MM.1S (cell line): ENCODE measurements at places on chromosomes 5 and 9.

- no peak for DNase-seq
These were observed 333.3 kb upstream of the GRIA1 start for GRCh38 chr5:153157156-153157555.

DNA sequence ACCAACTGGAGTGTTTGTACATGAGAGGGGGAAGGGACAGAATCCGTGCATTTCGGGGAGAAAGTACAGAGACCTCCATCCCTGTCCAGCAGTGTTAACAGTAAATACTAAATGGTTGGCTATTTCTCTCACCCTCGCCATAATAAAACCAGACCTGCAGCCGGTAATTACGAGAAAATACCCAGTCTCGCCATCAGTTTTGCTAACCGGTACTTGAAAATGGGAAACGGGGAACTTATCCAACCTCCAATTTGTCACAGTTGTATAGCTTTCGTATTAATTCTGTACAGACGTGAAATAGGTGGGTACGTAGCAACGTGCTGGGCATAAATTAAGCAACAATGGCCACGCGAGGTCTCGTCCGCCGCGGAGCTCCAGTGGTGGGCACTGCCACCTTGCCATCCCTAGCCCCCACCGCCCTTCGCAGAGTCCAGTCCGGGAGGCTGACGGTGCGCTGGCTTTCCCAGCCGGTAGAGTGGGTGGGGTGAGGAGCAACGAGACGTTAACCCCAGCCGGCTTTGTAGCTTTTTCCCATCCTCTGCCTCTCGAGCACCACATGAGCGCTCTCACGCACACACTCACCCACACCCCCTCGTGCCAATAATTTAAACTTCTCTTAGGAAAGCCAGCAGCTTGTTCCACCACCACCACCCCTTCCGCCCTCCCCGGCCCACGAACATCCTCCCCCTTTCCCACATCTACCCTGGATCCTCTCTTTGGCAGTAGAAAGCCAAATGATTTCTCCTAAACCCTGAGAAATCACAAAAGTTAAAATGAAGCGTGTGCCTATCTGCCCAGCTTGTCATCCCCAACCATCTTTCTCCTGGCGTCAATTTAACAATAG is 1.8 kb downstream of the ELAVL2 start:
- no peak for DNase-seq

GRCh38 chr9:36716496-36716895 is 143.8 kb downstream of the MELK start:
- DNase-seq, result no peak

DNA sequence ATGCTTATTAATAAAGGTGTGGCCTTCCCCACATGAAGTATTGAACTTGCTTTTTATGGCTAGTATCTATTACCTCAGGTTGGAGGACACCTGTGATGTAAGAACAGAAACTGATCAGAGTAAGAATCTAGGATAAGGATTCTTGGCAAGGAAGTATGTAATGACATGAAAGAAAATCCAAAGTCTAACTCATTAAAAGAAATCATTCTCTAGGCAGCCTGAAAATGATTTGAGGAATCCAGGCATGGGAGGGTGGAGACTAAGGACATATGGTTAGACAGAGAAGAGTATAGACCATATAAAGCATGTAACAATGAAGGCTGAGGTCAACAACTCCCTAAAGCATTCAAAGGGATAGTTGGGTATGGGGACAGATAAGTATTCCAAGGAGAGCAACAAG is 32.9 kb downstream of the PFDN1 start:
- no peak for DNase-seq

DNA sequence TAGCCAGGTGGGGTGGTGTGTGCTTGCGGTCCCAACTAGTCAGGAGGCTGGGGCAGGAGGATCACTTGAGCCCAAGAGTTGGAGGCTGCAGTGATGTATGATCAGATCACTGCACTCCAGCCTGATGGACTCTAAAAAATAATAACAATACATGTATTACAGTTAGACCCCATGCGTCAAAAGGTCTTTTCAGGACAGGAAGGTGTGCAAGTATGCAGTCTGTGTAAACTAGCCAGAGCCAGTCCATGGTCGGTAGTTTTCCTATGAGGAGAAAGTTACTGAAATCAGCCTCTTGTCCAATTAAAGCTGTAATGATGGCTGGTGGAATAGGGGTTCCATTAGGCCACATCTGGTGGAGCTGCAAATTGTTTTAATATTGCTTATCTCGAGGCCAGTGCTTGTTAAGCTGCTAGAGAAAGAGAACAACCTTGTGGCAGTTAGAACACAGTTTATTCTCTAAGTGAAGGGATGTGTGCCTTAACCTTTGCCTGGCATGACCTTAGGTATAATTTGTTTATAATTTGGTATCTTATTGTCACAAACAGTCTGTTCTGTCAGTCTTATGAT is 1.5 kb upstream of the STOM start:
- DNase-seq, result no peak

DNA sequence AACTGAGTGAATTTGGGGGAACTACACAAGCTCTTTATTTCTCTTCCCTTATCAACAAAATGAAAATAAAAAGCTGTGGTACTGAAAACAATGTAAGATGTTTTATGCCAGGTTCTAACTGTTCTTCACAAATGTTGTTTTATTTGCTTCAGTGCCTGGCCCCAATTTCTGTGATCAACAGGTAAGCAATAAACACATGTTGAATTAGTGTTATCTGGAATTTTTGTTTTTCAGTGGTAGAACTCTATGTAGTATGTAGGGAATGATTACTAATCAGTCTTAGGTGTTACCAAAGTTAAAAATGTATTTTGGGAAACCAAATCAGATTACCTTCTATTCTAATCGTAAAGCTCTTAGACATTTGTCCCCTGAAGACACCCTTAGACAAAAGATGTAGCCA is 7.5 kb upstream of the DPYSL3 start:
- DNase-seq, result no peak

DNA sequence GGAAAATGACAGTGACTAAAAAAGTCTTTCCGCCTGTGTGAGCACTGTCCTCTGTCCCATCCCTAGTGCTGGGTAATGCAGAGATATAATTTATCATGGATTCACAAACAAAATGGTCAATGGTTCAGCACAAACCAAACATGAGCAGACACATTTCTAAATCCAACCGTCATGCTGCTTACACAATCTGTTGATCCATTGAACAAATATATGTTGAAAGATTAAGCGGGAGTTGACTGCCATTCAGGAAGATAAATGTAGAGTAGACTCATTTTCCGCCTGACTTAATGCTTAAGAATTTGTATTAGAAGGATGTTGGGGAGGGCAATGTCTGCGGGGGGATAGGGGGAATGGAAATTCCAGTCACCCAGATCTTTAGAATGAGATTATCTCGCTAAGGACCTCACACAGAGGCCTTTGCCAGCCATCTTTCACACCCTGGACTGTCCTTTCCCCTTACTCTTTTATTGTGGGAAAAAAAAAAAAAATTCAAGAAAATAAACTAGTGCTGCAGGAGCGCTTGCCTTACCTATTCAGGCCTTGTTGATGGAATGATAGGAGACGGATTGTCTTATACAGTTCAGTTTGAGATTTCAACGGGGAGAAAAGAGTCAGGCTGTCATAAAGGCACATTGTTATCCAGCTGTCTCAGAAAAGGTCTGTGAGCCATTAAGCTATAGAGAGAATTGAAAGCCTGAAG is 153.7 kb downstream of the TLE1 start:
- DNase-seq, result no peak

- DNase-seq, result no peak
These were observed 25.7 kb downstream of the LRRTM2 start for GRCh38 chr5:138849439-138849838.

- no peak for DNase-seq
These were observed 113.4 kb downstream of the LHX2 start for GRCh38 chr9:124124729-124125650.

DNA sequence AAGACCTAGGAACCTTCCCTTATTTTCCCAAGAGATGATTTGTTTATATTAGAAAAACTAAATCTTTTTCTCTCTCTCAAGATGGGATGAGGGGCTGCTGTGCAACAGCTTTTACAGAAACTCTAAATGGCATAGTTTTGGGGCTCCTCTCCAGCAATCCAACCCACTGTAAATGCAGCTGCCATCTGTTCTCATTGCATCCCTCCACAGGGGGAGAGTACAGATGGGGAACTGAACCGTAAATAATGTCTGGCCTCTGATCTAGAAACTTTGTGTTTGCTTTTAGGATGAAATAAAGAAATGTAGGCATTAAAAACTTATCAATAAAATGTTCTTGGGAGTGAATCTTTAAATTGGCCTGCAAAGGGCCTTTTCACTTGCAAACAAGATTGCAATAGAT is 291.4 kb downstream of the MCTP1 start:
- DNase-seq, result no peak

- no peak for DNase-seq
These were observed 415.0 kb downstream of the ARHGEF28 start for GRCh38 chr5:74040811-74041491.

GRCh38 chr5:165477546-165477945 is 1972.1 kb downstream of the MAT2B start:
- no peak for DNase-seq

DNA sequence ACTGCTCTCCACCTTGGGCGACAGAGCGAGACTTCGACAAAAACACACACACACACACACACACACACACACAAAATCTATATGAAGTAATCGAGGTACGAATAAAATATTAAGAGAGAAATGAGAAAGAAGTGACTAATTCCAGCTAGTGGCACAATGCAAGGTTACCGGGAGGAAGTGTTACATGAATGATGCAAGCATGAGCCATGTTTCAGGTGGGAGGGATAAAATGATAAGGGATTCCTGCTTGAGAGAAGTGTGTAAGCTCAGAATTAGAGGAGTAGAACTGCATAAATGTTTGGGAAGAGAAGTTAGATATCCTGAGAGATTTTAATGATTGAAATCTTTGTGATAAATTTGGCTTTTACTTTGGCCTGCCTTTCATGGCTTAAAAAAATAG is 18.8 kb downstream of the HAPLN1 start:
- no peak for DNase-seq

DNA sequence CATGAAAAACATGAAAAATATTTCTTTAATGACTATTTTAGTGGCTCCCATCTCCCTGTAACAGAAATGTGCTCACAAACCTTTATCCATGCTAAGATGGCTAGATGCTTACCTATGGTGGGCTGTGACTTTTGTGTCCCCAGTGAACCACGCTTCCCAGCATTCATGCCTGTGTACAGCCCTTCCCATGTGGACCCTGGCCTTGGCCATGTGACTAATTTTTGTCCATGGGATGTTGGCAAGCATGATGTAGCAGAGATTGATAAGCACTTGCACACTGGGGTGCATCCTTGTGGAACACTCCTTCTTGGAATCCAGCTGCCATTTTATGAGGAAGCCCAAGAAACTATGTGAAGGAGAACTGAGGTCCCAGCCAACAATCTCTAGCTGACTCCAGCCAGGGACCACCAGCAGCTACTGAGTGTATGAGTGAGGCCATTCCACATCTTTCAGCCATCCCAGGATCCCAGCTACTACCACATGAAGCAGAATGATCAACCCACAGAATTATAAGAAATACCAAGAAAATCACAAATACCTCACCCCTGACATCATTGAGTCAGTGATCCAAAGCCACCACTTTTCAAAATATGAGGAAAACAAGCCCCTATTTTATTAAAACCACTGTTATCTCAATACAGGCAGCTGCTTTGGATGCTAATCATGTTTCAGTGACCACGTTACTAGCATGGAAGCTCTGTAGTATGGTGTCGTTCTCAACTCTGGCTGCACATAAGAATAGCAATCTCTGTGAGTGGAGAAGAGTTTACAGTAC is 16.1 kb upstream of the RAI14 start:
- DNase-seq, result no peak
